ENCODE measurements at places on chromosomes 3 and 15.

GRCh38 chr3:72142028-72142427 is 357.1 kb upstream of the PROK2 start:
- DNase-seq, result no peak

- DNase-seq, result no peak
Measured at GRCh38 chr3:14862661-14863230, 44.0 kb downstream of the FGD5 start.

GRCh38 chr3:8739757-8740504 is 6.3 kb downstream of the CAV3 start:
- no peak for DNase-seq

DNA sequence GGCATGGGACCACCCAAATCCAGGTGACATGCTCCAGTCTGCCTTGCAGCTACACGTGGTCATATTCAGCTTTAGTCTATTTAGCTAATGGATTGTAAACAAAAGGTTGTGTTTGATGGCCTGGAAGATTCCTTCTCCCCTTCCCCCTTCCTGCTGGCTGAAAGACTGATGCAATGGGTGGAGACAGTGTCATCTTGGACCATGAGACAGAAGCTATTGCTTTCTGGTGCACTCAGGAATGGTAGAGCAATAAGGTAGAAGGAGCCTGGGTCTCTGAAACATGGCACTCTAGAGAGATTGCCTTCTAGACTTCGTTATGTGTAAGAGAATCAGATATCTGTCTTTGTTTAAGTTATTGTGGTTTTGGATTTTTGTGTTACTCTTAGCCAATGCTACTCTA is 25.7 kb upstream of the PTX3 start:
- no peak for DNase-seq

DNA sequence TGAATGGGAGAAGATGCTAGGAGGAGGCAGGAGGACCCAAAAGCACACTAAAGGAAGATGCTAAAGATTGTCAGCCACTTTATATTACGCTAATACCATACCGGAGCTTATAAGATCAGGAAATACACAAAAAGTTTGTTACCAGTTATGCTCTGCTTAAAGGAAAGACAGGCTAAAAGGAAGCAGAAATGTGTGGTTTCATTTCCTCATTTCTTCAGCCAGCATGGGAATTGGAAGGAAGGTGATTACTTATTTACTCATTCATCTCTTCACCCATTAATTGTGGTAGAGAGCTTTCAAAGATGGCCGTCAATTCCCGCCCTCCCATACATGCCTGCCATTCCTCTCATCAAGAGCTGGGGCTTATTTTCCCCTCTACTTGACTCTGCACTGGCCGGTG is 26.7 kb upstream of the TMEM158 start:
- no peak for DNase-seq

DNA sequence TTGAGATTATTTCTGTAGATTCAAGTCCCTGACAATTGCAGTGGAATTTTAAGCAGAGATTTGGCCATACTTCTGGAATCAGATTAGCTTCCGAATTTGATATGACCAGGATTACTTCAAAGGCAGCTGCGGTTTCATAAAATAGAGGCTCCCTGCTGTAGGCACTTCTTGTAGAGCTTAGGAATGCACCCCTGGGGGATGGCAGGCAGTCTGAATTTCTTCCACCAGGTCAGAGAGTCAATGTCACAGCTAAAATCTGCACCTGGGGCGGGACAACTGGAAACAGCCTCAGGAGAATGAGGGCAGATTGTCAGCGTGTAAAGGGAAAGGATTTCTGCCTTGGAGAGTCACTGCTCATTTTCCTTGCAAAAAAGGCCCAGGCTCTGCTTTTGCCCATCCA is 182.6 kb downstream of the ARRDC4 start:
- DNase-seq, result no peak

GRCh38 chr3:170179432-170179831 is 2.1 kb downstream of the PHC3 start:
- DNase-seq, result no peak

DNA sequence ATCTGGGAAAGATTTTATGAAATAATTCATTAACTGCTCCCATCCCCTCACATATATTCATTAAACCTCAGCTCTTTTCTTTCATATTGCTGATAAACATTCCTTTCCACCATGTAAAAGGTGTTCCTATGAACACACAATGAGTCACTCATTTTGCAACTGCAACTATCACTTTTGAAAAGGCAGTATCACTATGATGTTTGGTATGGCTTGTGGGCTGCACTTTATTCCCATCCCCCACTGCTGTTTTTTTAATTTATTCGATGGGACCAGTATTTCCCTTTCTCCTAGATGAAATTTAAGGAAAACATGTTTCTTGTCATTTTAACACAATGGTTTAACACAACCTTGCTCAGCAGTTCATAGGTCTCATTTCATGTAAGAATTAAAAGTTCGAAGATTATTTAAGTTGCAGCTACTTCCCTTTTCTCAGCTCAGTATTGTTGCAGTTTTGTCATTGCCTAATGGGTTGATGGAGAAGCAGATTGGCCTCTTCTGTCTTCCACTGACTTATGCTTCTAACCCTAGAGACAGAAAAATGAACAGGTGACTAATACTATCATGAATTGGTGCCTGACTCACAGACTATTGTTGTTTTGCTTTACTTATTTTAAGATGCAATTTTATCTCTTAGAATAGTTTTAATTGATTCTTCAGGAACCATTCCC is 280.3 kb downstream of the ZPLD1 start:
- DNase-seq, result no peak

- no peak for DNase-seq
Measured at GRCh38 chr3:3509665-3510064, 289.6 kb upstream of the LRRN1 start.

GRCh38 chr3:169686266-169686665 is 22.8 kb upstream of the MECOM start:
- no peak for DNase-seq

GRCh38 chr3:139657936-139658335 is 19.8 kb downstream of the NMNAT3 start:
- no peak for DNase-seq

DNA sequence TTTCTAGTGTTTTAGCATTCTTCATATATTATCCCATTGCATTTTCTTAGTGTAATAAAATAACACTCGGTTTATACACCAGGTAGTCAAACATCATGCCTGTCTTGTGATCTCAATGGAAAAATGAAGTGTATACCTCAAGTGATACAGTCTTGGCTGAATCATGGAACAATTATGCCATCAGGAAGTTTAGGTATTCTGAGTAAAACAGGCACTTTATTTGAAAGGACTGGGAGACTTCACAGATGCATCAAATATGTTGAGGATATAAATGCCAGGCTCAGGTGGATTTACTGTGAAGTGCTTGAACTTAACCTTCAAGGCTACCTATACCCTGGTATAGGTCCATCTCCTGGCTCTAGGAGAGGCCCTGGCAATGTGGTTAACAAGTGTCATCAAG is 8.5 kb downstream of the TGFBR2 start:
- no peak for DNase-seq

DNA sequence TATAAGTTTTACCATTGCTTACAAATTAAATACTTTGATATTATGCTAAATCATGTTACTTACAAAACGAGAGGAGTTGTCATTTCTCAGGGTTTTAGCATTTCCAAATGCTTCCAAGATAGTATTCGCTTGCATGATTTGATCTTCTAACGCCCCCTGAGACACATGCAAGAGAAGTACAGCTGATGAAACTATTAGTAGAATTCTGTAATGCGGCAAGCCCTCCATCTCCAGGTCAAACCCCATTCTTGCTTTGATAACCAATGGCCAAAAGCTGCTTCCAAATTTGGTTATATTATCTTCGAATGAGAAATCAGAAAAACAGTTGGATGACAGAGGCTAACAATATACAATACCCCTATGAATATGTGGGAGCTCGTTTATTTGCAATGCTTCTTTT is 14.7 kb downstream of the MYH15 start:
- DNase-seq, result no peak

DNA sequence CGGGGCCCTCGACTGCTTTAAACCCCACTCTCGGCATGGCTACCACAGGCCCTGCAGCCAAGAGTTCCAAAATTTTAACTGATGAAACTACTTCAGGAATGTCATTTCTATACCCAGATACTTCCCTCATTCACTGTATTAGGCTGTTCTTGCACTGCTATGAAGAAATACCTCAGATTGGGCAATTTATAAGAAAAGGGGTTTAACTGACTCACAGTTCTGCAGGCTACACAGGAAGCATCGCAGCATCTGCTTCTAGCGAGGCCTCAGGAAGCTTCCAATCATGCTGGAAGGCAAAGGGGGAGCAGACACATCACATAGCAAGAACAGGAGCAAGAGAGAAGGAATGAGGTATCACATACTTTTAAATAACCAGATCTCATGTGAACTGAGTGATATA is 21.6 kb upstream of the ALCAM start:
- no peak for DNase-seq

DNA sequence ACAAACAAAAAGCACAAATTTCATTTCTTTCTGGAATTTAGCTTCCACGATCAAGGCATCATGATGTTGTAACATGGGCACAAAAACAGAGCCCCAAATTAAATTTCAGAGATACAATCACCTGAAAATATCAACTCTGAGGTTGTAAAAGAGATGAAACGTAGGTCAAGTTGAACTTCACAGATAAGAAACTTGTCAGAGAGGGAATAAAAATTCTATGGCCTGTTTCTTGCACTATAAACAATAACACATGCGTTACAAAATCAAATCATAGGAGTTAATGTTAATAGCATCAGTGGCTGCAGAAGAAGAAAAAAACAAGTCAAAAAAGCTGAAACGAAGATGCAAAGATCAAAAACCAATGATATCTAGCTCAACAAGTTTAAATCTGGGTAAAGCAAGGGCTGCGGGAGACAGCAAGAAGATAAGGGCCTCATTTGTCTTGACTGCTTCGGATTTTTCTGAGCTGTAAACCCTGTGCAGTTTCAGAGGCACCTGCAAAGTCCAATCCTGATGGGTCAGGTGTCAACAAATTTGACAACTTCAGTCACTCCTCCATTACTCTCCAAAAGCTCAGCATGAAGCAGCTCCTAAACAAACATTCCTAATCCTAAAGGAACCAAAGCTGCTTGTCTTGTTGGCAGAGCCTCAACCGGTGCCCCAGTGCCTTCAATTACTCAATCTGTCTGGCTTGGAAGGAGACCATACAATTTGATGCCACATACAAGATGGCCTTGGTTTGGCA is 219.8 kb downstream of the STT3B start:
- no peak for DNase-seq
